ENCODE measurements at places on chromosomes 2 and 18.

GRCh38 chr2:158184556-158185343, 83.1 kb downstream of the UPP2 start:
- no peak for DNase-seq

GRCh38 chr2:207206011-207206410, 40.3 kb upstream of the KLF7 start:
- DNase-seq: no peak

DNA sequence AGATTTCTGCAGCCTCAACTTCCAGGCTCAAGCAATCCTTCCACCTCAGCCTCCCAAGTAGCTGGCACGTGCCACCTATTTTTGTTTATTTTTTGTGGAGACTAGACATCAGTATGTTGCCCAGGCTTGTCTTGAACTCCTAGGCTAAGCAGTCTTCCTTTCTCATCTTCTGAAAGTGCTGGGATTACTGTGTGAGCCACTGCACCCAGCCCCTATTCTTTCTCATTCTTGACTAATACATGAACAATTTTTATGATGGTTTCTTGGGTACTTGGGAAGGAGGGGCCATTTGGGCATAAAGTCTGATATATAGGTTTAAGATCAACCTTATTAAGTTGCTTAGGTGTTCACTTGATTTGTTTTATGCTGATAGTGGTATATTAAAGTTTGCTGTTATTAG, 26.2 kb downstream of the EPC2 start:
- no peak for DNase-seq

- peak; percentile 29 for DNase-seq
These were observed 657 bp downstream of the ATP8B1 start for GRCh38 chr18:57802213-57803102.

DNA sequence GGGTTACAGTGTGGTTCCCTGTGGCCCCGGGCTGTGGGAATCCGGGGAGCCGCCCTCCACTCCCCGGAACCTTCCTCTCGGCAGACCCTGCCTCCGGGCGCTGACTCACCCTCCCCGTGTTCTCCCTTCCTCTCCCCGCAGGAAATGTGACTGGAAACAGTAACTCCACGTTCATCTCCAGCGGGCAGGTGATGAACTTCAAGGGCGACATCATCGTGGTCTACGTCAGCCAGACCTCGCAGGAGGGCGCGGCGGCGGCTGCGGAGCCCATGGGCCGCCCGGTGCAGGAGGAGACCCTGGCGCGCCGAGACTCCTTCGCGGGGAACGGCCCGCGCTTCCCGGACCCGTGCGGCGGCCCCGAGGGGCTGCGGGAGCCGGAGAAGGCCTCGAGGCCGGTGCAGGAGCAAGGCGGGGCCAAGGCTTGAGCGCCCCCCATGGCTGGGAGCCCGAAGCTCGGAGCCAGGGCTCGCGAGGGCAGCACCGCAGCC, 59.5 kb downstream of the TNFRSF11A start:
- DNase-seq: no peak

GRCh38 chr18:76479351-76480238, 15.4 kb downstream of the ZNF516 start:
- no peak for DNase-seq

DNA sequence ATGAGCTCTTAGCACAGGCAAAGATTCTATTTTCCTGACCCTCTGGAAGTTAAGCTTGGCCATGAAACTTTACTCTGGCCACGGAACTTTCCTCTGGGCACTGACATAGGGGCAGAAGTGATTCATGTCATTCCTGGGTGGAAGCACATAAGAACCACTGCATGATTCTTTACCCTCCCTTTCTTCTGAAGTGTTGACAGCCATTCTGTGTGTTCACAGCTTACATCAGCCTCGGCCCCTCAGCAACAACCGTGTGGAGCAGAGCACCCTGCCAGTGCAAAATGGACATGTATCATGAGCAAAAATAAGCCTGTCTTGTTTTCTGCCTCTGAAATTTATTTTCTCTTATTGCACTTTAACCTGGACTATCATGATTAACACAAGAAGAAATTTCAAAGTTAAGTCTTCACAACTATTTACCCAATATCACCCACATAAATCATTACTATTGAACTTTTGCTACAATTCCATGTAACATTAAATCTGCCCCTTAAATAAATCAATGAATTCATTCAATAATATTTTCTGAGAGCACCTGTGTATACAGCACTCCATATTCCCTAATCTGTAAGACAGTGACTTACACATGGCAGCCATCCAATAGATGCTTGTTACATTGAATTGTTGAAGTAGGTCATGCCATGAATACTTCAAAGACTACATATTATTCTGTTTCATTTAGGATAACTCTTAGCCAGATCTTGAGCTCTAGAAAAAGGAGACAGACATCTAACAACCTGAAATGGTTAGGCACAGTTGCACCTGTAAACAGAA, 531.9 kb downstream of the IRS1 start:
- DNase-seq: no peak

- no peak for DNase-seq
These were observed 47.8 kb upstream of the RHOB start for GRCh38 chr2:20398956-20399567.

DNA sequence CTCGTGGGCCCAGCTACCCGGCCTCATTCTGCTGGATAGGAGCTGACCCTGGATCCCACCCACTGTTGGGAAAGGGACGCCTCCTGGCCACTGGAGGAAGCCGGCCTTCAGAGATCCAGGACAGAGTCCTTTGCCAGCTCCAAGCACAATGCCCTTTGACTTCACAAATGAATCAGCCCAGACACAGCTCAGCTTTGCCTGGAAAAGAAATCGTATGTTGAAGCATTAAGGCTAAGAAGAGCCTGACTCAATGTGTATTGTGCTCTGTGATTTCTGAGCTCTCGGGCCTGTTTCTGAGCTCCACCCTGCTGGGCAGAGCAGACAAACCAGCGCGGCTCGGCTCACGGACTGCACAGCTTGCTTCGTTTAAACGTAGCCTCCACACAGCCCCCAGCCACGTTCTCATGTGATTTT, 162.9 kb upstream of the APCDD1 start:
- DNase-seq: no peak

GRCh38 chr2:190666895-190667294, 18.0 kb downstream of the NAB1 start:
- DNase-seq: no peak
